HFFc6 (cell line): ENCODE measurements at places on chromosomes 3 and 15.

GRCh38 chr3:72657666-72658065, 190.6 kb downstream of the SHQ1 start:
- no peak for DNase-seq

DNA sequence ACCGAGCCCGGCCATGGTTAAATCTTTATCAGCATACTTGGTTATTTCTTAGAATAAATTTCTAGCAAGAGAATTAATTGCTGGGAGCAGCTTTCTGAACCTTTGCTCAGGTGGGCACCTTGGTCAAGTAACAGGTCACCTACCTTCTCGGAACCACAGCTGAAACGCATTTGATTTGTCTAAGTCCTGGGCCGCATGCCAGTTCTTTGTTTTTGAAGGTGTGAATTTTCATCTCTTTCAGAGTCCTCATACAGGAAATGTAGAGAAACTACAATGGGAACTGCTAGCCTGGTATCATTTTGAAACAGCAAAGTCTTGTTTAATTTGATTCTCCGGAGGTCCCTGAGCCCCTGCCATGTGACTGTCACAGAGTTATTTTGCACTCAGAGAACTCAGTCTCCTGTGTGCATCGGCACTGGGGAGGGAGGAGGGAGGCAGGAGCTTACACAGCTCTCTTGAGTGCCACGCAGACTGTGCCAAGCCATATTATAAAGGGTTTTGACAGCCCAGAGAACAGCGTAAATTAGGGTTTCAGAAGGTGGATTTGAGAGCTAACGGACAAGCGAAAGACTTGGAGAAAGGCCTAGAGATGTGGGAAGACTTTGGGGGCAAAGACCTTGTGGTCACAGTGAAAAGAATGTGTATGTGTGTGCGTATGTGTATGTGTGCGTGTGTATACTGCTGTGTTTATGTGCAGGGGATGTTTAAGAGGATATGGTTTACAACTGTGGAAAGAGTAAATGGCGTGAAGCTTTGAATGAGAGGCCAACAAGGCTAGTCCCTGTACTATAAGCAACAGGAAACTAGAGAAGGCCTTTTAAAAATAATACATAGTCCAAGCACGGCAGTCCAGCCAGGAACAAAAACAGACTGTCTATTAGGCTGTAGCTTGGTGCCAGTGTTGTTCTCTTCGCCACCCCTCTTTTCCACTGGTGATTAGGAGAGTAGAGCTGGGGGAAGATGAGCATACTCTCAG, 61.8 kb upstream of the ATP13A3 start:
- DNase-seq: no peak

GRCh38 chr3:99845331-99845730, 27.7 kb downstream of the CMSS1 start:
- DNase-seq: no peak

GRCh38 chr3:136247855-136248590, 2.1 kb upstream of the PCCB start:
- no peak for DNase-seq

DNA sequence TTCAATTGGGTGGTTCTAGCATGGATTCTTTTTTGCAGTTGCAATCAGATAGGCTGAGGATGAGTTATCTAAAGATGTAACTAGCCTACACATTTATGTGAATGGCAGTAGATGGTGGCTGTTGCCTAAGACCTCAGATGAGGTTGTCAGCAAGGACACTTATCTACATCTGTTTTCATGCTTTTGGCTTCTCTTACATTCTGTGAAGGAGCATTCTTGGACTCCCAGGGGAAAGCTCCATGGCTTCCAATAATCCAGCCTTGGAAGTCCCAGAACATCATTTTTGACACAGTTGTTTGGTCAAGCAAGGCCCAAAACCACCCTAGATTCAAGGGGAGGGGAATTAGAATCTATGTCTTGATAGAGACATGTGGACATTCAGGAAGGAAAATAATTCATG, 332.2 kb upstream of the RBMS3 start:
- DNase-seq: no peak

- DNase-seq: no peak
Measured at GRCh38 chr3:195219351-195220230, 51.4 kb downstream of the XXYLT1 start.

- peak; percentile 85 for DNase-seq
Measured at GRCh38 chr3:188270423-188270972, 116.5 kb downstream of the LPP start.

GRCh38 chr3:38110314-38111050, 26.4 kb downstream of the ACAA1 start:
- no peak for DNase-seq

DNA sequence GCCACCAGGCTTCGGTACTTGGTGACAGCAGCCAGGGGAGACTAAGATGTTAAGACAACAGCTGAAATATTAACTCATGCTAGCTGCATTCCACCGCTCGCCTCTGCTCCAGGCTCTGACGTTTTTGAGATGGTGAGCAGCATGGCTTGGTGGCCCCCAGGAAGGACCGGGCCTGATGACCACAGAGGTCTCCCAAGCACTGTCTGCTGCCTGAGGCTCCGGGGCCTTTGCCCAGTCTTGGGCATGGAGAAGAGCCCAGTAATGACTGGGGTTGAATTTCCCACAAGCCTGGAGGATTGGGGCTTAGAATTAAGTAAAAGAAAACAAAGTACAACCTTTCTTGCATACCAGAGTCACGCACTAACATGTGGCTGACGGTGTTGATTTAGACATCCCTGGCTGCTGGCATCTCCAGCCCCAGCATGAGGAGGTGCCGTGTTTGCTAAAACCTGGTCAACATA, 243.6 kb upstream of the LYSMD4 start:
- DNase-seq: no peak

- DNase-seq: no peak
Measured at GRCh38 chr3:166177130-166177529, 339.9 kb upstream of the BCHE start.

- DNase-seq: peak; percentile 51
Measured at GRCh38 chr15:99014803-99015697, 7.5 kb upstream of the PGPEP1L start.

DNA sequence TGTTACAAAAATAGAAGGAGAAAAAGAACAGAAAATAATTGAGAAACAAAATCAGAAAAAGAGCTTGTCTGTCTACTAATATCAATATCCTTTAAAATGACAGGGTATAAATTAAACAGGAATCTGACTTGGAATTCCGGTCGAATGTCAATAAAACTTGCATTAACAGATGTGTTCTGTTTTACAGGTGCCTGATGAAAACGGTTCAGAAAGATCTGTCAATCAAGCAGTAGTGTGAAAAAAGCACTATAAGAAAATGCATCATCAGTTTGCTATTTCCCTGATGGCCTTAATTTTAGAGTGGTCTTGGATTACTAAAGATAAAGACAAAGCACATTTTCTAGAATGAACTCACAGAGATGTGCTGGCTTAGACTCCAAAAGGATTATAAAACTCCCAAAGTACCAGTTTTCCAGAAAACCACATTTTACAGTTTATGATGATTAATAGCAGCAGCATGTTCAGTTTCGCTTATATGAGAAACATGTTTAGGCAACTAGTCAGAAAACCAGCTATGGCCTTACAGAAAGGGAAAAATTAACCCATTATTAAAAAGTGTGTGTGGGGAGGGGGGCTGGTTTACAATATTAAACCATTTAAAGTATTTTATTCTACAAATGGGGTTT, 8.2 kb upstream of the C3orf38 start:
- peak; percentile 88 for DNase-seq

DNA sequence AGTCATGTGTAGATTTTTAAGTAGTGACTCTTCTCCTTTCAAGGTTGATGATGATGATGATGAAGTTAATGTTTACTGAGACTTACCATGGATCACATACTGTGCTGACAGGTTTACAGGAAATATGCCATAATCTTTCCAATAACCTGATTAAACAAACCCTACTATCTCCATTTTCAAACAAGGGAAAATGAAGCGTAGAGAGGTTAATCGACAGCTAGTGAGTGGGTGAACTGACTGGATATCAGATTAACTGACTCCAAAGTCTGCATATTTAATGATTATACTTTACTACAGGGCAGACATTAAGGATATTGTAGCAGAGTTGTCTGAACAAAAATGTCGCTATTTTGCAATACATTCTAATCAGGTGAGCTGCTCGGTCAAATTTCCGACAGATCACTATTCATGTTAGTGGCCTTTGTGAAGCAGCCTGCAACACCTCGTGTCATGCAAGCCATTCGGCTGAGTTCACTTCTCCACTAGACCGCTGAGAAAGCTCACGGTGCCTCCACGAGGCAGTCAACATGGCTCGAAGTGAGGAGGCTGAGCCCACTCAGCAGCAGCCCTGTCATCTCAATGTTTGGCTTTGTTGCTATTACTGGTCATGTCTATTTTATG, 264.2 kb downstream of the NFKBIZ start:
- no peak for DNase-seq

GRCh38 chr3:5191555-5192304, 4.2 kb downstream of the EDEM1 start:
- no peak for DNase-seq

DNA sequence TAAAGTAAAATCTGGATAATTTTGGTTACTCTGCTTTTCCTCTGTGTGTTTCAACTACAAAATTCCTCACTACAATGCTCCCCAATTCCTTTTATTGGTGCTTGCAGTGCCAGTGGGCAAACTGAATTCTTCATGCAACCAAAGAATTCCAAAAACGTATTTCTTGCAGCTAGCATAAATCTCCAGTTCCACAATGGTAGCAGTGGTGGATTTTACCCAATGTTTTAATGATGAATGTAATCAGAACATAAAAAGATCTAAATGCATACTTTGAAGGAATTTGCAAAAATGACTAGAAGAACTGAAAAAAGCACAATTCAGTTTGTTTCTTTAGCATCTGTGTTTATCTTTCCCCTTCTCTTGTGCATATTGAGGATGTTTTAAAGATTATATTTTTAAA, 359.6 kb upstream of the TPRG1 start:
- DNase-seq: peak; percentile 64

DNA sequence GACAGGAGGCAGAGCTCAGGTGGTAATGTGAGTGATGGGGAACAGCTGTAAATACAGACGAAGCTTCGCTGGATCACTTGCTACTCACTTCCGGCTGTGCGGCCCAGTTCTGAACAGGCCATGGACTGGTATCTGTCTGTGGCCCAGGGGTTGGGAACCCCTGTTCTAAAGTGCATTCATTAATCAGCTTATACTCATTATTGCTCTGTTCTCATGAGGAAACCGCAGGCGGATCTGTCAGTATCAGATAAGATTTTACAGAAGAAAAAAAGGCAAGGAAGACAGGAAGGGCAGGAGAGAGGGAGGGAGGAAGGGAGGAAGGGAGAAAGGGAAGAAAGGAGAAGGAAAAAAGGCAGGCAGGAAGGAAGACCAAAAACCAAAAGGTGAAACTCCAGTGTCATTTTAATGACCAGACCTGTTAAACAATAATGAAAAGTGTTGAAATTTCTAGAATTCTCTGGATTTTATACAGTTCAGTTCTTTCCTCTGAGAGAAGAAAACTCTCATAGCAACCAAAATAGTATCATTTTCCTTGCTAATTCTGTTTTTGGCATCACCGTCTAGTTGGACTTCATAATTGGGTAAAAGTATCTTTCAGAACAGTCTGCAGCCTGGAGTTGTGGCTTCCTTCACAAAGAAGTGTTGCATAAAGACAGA, 128.0 kb upstream of the PROK2 start:
- DNase-seq: no peak
